NCI-H446 (cell line): ENCODE measurements at places on chromosomes 13 and 19.

DNA sequence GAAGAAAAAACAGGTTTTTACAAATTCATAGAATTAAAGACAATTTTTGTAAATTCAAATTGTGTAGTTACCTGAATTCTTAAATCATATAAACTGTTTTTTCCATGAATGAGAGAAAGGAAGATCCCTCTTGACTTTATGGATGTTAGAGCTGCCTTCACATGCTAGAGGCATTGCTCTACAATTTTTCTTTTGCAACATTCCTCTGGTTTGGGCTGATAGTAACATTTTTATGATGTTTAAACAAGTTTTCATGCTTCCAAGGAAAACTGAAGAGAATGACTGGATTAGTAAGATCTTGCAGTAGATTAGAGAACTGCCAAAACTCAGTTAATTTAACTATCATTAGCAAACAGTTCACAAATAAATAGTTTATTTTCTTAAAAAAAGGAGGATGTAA lies 250.6 kb downstream of the GPC6 start:
- no peak for DNase-seq

DNA sequence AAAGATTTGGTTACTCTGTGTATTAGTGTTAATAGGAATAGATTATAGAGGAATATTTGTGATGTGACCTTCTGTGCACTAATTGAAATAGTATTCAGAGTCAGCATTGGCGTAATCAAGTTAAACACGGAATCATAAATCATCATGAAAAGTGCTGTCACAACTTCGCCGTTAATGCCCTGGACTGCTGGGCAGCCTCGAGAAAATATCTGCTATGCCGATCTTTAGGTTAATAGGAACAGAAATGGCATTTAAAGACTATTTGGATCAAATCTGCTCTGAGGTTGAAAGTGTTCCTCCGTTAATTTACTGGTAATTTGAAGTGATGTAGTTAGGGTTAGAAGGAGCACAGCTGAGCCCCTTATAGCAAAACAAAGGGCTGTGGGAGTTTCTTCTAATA lies 219.0 kb downstream of the MZT1 start:
- DNase-seq = no peak

DNA sequence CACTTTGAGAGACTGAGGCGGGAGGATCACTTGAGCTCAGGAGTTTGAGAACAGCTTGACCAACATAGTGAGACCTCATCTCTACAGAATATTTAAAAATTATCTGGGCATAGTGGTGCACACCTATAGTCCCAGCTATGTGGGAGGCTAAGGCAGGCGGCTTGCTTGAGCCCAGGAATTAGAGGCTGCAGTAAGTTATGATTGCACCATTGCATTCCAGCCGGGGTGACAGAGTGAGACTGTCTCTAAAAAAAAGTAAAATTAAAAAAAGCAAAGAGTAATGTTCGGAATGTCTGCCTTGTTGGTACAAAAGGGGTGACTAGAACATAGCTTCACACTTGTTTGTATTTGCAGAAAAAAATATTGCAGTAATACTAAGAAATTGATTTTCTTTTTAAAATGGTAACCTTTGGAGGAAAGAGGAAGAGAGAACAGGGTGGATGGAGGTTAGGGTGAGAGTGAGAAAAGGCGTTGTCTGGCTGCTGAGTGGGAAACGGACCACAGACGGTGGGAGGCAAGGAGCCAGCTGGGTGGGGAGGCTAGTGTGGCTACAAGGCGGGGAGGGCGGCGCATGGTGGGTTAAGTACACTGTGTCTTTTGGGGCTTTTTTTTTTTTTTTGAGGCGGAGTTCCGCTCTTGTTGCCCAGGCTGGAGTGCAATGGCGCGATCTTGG lies 10.2 kb downstream of the PPP1R14A start:
- DNase-seq = no peak

DNA sequence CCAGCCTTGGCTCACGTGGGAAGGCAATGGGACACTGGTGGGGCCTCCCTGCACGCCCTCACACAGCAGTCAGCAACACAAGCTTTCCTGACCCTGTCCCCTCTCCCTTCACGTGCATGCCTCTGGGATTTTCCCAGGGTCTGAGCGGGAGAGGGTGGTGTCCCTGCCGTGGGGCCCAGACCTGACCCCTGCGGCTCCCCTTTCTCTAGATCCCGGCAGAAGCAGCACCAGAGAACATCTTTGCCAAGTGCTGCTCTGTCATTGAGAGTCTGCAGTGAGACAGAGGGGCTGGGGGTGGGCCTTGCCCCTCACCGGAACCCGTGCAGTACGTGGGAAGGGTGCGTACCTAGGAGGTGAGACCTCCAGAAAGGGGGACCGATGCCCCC lies 12.6 kb downstream of the KHSRP start:
- DNase-seq = no peak

GRCh38 chr19:43984687-43985000 lies 656 bp downstream of the ZNF155 start:
- DNase-seq = no peak
